ENCODE measurements at places on chromosomes 3 and 15.

- DNase-seq: no peak
These were observed 1.8 kb downstream of the UBE2E1 start for GRCh38 chr3:23807424-23808015.

- no peak for DNase-seq
These were observed 149.6 kb downstream of the LEKR1 start for GRCh38 chr3:156975721-156976120.

DNA sequence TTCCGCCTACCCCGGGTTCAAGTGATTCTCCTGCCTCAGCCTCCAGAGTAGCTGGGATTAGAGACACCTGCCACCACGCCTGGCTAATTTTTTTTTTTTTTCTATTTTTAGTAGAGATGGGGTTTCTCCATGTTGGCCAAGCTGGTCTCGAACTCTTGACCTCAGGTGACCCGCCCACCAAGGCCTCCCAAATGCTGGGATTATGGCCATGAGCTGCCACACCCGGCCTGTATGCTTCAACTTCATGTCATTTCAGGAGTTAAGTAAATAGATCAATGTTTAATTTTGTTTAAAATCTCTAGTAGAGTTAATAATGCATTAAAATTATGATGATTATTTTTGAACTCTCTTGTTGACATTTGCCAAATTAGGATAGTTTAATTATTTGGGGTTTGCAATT, 121.1 kb upstream of the ALDH1A3 start:
- DNase-seq: no peak

DNA sequence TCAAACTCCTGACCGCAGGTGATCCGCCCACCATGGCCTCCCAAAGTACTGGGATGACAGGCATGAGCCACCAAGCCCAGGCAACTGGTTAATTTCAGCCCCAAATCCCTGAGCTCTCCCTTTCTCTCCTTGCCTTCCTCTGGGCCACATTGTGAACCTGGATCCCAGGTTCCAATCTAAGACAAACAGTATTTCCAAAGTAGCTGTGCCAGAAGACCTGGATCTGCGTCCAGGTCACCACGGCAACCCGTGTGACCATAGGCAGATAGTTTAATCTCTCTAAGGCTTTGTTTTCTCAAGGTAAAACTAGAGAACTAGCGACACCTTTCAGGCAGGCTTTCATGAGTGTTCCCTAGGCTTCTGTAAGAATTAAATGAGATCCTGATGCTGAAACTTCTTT, 5.9 kb upstream of the RBPMS2 start:
- no peak for DNase-seq

DNA sequence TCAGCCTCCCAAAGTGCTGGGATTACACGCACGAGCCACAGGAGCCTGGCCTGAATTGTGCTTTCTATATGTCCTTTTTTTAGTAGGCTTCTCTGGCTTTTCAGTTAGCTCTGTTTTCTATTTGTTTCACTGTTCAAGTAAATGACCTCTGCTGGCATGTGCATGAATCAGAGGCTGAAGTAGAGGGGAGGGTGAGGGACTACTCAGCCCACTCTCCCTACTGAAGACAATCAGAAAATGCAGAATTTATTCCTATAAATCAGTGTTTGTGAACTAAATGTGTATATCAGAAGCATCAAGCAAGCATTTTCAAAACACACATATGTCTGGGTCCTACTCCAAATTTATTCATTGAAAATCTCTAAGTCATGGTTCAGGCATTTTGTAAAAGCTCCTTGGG, 45.0 kb downstream of the ZMAT3 start:
- no peak for DNase-seq

DNA sequence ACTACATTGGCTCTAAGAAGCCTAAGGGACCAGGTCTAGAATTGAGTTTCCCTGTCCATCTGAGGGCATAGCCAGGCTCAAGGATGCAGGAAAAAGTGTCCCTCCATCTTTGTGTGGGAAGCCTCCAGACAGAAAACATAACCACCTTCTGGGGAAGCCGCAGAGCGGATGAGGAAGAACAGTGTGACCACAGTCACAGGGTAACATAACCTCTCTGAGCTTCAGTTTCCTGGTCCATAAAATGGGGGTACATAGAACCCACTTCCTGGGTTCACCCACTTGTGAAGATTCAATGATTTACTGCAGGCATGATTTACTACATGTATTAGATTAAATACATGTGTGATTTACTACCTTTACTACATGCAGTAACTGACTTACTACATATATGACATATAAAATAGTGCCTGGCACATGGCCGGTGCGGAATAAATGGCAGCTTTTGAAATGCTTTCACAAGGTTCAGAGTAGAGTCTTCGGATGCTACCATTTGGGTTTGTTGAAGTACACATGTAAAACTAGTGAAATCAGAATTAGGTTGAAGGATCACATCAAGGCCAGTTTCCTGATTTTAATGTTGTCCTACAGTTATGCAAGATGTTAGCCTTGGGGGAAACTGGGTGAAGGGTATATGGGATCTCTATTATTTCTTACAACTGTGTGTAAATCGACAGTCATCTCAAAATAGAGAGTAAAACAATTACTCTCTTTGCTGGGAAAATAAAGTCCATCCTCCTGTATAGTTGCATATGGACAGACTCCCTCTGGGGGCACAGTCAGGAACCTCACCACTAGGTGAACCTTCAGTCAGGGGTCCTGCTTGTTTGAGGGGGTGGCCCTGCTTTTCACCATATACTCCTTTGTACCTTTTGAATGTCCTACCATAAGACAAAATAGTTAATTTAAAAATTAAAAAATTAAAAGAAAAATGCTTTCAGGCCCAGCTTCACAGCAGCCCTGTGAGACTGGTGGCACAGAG, 86.0 kb downstream of the SEMA5B start:
- no peak for DNase-seq

DNA sequence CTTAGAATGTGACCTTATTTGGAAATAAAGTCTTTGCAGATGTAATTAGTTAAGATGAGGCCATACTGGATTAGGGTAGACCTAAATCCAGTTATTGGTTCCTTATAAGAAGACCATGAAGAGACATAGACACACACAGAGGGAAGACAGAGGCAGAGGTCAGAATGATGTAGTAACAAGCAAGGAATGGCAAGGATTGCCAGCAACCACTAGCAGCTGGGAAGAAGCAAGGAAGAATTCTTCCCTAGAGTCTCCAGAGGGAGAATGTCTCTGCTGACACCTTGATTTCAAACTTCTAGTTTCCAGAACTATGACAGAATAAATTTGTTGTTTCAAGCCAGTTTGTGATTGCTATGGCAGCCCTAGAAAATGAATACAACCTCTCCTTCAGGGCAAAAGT, 116.7 kb downstream of the WDR76 start:
- DNase-seq: no peak

DNA sequence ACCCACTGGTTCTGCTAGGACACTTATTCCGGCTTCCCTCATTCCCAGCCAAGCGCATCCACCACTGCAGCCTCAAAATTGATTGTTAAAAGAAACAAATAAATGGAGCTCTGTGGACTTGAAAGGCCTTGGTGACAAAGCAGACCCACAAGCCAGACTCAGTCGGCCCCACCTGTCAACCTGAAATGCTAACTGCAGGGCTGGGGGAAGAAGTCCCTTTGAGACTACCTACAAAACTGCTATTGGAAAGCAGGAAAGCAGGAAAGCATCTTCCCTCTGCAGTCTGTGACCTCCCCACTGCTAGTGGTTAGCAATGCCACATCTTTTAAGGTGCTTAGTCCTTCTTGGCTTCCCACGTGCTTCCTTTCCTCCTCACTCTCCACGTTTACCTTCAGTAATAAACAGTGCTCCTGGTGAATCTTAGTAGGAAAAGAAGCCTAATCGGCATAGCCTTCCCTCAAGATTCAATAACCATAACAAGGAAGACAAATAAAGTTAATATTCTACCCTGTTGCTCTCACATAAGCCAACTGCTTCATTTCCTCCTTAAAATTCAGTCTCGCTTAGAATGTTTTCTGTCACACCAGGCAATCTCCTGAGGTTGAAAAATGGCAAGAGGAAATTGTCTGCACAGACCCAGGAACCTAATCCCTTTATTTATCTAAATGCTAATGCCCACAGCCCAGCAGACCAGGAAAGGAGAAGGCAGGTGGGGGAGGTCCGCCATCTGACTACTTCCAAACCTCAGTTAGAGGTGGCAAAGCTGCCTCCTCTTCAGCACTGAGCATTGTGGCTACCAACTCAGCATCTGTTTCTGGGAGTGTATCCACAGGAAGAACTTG, 296.2 kb downstream of the NEK10 start:
- no peak for DNase-seq

GRCh38 chr3:183824761-183825455, 469 bp downstream of the MAP6D1 start:
- DNase-seq: no peak

DNA sequence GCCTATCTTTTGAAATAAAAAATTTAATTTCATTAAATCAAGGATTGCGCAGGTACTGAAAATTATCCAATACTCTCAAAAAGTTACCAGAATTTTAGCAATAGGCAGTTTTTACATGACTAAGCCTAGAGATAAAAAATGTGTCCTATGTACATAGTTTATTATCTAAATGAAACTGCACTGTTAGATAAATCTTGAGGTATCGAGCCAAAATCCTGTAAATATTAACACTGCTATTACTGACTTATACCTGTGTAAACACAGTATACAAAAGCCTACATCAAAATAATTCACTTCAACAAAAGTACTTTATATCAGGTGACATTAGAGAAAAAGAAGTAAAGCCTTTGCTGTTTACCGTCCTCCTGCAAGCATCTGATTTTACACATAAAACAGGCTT, 60.7 kb downstream of the TASOR start:
- DNase-seq: no peak

- DNase-seq: no peak
These were observed at the start of gene GCHFR for GRCh38 chr15:40763801-40764628. Gene GCHFR (plus strand): TSS chr15:40764068. CDS start chr15:40764181, 113 bp downstream.

DNA sequence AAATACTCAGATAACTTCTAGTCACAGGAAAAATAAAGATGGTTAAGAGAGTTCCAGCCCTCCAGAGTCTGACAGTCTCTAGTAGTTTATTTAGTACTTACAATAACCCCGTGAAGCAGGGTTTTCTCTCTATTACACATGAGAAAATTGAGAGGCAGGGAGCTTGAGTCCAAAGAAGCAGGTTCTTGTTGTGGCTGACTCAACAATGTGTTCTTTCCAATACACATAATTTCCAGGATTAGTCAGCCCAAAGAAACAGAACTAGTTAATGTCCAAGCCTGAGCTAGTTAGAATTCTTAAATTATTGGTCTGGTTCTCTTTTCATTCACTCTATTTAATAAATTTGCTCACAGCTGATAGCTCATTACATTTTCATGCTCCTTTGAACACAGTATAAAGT, 49.9 kb downstream of the ALDH1A2 start:
- no peak for DNase-seq

- no peak for DNase-seq
These were observed 181.7 kb downstream of the TP63 start for GRCh38 chr3:189812806-189813465.

- no peak for DNase-seq
These were observed 107.0 kb downstream of the ALCAM start for GRCh38 chr3:105473521-105474223.

DNA sequence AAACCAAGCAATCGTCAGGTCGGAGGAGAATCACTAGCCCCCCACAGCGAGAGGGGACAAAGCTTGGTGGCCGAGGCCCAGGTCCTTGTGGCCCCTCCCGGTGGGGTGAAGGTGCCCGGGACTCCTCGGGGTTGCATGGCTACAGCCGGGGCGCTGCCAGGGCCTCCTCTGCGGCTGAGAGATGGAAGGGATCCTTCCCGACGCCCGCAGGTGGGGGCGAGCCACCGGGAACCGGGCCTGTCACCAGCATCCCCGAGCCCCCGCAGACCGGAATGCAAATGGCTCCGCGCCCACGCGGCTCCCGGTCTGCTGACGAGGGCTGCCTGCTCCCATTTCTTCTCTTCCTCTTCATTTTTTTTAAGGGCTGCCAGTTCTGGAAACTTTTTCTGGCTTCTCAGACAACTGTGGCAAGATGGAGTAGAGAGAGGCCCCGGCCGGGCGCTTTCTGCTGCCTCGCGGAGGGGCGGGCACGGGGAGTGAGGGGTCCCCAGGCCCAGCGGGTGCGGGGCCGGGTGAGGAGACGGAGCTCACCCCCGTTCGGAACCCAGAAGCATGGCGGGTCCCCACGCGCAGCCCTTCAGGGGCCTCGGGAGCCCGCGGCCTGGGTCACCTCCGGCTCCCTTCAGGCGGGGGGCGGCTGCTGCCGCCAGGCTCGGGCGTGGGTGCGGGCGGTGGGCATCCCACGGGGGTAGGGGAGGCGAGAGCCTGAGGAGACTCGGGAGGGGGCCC, 27.5 kb downstream of the MELTF start:
- DNase-seq: no peak

- DNase-seq: no peak
These were observed 1.0 kb downstream of the RASSF1 start for GRCh38 chr3:50339485-50340146.

- DNase-seq: no peak
These were observed 9.8 kb upstream of the PLXND1 start for GRCh38 chr3:129616291-129616690.

DNA sequence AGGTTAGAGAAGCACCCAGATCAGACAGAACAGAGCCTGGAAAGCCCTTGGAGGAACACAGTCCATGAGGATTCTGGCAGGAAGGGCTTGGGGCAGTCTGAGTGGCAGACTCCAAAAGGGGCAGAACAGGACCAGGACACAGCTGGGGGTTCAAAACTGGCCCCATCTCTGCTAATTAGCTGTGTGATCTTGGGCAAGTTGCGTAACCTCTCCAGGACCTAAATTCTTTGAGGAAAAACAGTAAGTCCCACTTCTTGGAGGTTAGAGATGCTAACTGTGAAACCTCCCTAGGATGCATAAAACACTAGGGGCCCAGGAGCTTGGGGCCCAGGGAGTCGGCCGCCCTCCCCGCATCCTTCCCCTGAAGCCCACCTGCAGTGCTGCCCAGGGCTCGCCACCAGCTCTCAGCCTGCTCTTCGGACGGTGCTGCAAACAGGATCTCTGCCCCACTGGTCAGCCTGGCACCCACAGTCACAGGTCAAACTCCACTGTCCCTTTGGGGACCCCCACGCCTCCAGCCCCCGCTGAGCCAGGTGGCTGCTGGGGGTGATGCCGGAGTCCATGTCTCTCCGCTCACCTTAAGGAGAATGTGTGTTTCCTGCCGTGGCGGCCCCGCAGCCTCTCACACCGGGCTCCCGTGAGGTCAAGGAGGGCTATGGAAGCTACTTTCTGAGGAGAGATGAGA, 12.0 kb downstream of the PLA2G4B start:
- DNase-seq: no peak

GRCh38 chr3:130354430-130354829, 9.0 kb downstream of the COL6A5 start:
- DNase-seq: no peak

DNA sequence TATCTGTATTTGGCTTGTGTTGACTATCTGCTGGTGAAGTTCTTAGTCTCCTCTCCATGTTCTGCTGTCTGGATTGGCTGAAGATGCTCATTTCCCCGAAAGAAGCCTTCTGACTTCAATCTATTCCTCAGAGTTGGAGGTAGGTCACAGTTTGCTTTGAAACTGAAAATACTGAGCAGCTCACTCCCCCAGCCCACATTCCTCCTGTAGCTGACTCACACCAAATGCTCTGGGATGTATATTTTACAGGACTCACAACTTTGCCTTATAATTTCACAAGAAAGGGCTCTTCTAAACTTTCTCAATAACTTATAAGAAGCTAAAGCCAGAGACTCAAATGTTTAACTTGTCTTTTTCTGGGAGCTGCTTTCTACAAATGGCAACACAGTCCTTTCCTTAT, 36.3 kb upstream of the SNX4 start:
- DNase-seq: no peak

GRCh38 chr3:12489832-12490231, 5.6 kb downstream of the TSEN2 start:
- DNase-seq: no peak

GRCh38 chr3:52237006-52237656, 1.8 kb downstream of the TWF2 start:
- no peak for DNase-seq

All from bone marrow (tissue), 2 donors.